ENCODE measurements at places on chromosomes 1 and 21. TPM values are rescaled to one million over a fixed set of nuclear protein-coding genes. Genes with fewer than 3 reads are reported as not detected.

GRCh38 chr21:44884097-44884496 lies 10.6 kb upstream of the PTTG1IP start:
- no peak for DNase-seq
- peaks cover 5% of the 10 kb centered on the region for H3K27me3 ChIP-seq
- no peak overlapping the region for H3K4me3 ChIP-seq
- peak overlapping the region; percentile 67 for H3K27ac ChIP-seq
- peaks cover 13% of the 10 kb centered on the region for H3K36me3 ChIP-seq
- H3K4me1 ChIP-seq: peaks cover 38% of the 10 kb centered on the region

Gene GNG4
- not detected for polyA plus RNA-seq

Gene RGS13
- 0.16 TPM for polyA plus RNA-seq

Gene AQP10
- 0.24 TPM for polyA plus RNA-seq

Gene KRTAP26-1
- not detected for polyA plus RNA-seq

GRCh38 chr1:112239683-112240330 lies 156.2 kb upstream of the CTTNBP2NL start:
- DNase-seq: no peak
- no peaks in the 10 kb centered on the region for H3K4me1 ChIP-seq
- no peak overlapping the region for H3K27ac ChIP-seq
- H3K27me3 ChIP-seq: peaks cover 10% of the 10 kb centered on the region

DNA sequence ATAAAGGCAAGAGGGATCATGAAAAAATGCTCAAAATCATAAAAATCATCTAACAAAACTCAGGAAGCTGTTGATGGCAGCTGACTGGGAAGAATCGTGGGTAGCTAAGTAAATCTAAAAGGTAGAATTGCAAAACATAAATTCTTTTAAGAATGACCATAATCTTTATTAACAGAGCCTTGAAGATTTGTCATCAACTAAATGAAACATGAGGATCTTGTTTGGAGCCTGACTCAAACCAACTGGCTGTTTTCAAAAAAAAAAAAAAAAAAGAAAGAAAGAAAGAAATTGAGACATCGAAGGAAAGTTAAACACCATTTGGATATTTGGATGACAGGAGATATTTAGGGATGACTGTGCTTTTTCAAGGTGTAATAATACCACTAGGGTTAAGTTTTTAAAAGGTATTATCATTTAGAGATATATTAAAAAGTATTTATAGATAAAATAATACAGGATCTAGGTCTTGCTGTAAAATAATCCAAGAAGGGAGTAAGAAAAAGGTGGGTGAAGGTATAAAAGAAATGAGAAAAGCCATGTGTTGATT lies 48.6 kb downstream of the CD34 start:
- no peak overlapping the region for H3K27ac ChIP-seq
- H3K36me3 ChIP-seq: peaks cover 7% of the 10 kb centered on the region
- peaks cover 3% of the 10 kb centered on the region for H3K4me1 ChIP-seq
- H3K4me3 ChIP-seq: peak overlapping the region; percentile 57
- no peak for DNase-seq

DNA sequence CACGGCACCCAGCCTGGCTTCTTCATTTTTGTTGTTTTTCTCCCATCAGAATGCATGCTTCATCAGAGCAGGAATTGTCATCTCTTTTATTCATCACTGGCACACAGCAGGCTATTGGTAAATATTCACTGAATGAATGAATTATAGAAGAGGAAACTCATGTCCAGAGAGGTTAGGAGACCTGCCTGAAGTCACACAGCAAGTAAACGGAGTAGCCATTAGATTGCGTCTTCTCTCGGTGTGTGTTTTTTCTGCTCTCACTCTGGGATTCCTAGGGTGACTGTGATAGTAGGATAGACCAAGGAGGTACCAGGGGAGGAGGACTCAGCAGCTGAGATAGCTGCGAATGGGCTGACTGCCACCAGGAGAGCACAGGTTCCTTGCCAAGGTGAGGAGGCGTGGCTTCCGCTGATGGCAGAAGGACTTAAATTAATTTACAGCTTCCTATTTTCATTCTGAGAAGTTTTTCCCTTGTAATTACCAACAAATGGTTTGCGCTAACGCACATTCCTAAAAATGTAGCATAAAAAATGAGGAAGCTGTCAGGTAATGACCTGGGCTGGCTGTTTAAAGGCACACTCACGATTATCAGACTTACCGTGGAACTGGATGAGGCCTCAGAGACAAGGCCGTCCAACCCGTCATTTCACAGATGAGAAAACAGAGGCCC lies 4.5 kb upstream of the NCMAP start:
- H3K4me1 ChIP-seq: peaks cover 6% of the 10 kb centered on the region
- no peaks in the 10 kb centered on the region for H3K36me3 ChIP-seq
- H3K27ac ChIP-seq: no peak overlapping the region
- DNase-seq: no peak

DNA sequence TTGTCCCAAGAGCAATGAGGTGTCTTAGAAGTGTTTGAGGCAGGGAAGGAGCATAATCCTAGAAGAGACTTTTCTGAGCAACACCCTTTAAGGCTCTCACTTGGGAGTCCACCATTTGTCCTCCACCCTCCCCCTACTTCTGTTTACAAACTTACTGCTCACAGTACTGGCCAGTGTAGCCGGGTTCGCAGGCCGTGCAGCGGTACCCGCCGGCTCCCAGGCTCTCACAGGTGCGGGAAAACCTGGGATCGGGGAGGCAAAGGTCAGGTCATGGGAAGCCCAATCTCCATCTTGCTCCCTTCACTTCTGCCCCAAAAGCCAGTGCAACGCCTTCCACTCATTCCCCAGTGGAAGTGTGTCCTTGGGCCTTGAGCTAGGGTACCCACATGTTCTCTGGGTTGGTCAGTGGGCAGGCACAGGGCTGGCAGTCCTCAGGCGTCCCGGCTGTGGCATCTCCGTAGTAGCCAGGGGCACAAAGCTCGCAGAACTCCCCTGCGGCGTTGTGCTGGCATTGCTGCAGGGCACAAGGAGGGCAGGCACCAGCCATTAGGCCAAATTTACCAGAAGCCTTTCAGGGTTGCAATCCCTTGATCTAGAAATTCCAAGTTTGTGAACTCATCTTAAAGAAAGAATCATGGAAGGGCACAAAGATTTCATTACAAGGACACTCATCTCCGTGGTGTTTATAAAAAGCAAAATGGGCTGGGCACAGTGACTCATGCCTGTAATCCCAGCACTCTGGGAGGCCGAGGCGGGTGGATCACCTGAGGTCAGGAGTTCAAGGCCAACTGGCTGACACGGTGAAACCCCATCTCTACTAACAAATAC lies 49.8 kb downstream of the LDLRAD2 start:
- no peak overlapping the region for H3K27ac ChIP-seq
- no peak for DNase-seq
- H3K4me3 ChIP-seq: no peak overlapping the region
- peaks cover 18% of the 10 kb centered on the region for H3K4me1 ChIP-seq

GRCh38 chr1:116572771-116573430 lies 2.1 kb upstream of the CD58 start:
- H3K4me1 ChIP-seq: peaks cover 33% of the 10 kb centered on the region
- no peak overlapping the region for H3K4me3 ChIP-seq
- no peaks in the 10 kb centered on the region for H3K36me3 ChIP-seq
- DNase-seq: no peak

Gene NR5A2
- not detected for polyA plus RNA-seq

Gene TCHH
- polyA plus RNA-seq: not detected

GRCh38 chr1:218748071-218748470 lies 402.9 kb downstream of the TGFB2 start:
- no peaks in the 10 kb centered on the region for H3K27me3 ChIP-seq
- H3K4me3 ChIP-seq: no peak overlapping the region
- H3K4me1 ChIP-seq: no peaks in the 10 kb centered on the region
- DNase-seq: no peak
- no peaks in the 10 kb centered on the region for H3K36me3 ChIP-seq
- no peak overlapping the region for H3K27ac ChIP-seq

Gene CAMTA1
- 71.0 TPM for polyA plus RNA-seq

Gene CNR2
- 9.5 TPM for polyA plus RNA-seq

Data from immature natural killer cell (primary cell).